Endodermal cell (in vitro differentiated cells): ENCODE measurements at places on chromosomes 3 and 15. TPM values are rescaled to one million over a fixed set of nuclear protein-coding genes. Genes with fewer than 3 reads are reported as not detected.

DNA sequence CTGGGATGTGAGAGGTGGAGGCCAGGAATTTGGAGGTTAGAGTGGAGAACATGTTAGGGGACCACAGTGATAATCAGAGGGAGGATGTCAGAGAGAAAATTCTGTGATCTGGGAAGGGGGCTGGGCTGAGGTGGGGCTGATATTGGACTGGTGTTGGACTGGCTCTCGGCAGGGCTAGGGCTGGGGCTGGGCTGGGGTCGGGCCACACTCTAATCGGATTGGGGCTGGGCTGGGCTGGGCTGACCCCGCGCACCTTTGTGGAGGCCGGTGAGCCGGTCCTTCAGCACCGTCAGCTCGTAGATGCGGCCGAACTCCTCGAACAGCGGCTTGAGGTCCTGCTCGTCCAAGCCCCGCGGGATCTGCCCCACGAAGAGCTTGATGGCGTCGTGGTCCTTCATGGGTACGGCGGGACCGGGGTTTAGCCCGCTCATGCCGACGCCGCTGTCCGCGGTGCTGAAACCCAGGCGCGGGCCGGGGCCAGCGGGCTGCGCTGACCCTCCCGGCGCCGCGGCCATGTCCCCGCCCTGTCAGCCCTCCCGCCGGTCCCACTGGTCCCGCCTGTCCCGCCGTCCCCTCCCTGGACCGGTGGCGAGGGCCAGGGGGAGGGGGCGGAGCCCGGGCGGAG lies 485 bp downstream of the CELF6 start:
- peak; percentile 96 for DNase-seq

- no peak for DNase-seq
These were observed 120.1 kb downstream of the VGLL4 start for GRCh38 chr3:11523572-11524101.

GRCh38 chr15:74265046-74265639 lies 29.0 kb downstream of the CCDC33 start:
- DNase-seq: peak; percentile 93

DNA sequence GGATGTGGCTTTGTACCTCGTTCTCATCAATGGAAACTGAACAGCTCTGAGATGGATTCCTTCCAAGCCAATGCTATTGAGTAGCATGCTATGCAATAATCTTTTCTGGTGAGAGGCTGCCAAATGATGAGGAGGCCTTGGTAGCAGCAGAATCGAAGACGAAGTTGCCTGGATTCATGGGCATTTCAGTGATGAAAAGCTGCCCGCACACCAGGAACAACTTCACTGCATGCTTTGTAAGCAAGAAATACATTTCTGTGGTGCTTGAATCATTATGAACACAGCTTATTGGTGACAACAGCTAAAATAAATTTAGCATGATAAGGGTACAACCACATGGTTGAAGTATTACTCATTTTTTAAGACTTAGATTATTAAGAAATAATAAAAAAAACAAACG lies 246.8 kb upstream of the ROBO1 start:
- DNase-seq: no peak

- no peak for DNase-seq
These were observed 55.6 kb downstream of the ATP11B start for GRCh38 chr3:182848906-182849305.

DNA sequence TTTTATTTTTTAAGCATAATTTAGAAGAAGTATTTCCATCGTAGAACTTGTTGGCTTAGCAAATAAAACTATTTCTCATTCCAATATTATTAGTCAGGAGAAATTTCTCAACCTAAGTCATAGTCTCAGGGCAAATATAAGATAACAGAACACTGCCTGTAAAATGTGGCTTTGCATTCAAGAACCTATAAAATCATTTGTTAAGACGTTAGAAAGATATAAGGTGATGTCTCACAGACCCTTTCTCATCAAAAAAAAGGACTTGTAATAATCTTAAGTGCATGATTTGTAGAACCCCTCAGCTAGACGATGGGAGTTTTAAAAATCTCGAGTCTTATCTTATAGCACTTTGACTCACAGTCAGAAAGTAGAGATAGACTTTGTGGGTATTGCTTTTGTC lies 314.7 kb upstream of the CFAP20DC start:
- no peak for DNase-seq

DNA sequence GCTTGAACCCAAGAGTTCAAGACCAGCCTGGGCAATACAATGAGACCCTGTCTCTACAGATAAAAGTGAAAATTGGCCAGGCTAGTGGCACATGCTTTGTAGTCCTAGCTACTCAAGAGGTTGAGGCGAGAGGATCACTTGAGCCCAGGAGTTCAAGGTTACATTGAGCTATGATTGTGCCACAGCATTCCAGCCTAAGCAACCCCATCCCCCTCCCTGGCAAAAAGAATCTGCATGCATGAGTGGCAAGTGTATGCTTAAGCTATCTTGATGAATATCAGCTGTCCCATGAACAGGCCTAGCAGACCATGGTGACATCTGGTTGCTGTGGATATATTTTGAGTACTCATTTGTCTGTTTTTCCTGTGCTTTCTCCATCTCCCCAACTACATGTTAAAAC lies 4.7 kb downstream of the ATRIP start:
- no peak for DNase-seq

GRCh38 chr3:8606701-8607231 lies 37.8 kb downstream of the SSUH2 start:
- peak; percentile 44 for DNase-seq

- DNase-seq: no peak
These were observed 81.8 kb downstream of the NR2F2 start for GRCh38 chr15:96412045-96412905.

DNA sequence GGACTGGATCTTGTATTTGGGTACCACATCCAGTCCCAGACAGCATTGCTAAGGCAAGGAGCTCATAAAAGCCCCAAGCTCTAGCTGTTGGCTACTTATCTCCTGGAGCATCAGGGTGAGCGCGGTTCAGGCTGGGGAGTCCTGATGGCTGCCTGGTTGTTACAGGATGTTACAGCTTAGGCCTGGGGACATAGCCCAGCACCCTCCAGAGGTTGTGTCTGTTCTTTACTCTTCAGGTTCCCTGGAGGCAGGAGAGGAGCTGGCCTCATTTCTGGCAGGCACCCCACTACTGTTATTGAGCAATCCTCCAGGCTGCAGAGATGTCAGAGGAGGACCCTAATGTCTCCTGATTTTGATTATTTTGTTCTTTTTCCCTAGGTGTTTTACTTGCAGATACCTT lies 26.6 kb downstream of the APBA2 start:
- DNase-seq: peak; percentile 42

DNA sequence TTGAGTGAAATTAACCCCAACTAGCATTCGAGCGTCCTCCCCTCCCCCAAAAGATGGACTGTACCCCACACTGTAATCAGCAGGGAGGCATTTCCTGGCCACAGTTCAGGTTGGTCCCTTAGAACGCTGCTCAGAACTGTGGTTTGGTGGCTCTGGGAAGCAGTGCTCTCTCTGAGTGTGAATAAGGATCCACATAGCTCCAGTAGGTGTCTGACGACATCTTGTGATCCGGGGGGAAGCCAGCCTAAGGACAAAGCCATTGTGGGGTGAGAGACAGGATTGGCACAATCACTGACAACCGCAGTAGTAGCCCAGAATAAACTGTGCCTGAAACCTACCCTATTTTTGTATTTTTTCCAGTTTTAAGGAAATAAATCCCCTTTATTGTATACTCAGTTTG lies 125.3 kb downstream of the IGF1R start:
- peak; percentile 65 for DNase-seq

DNA sequence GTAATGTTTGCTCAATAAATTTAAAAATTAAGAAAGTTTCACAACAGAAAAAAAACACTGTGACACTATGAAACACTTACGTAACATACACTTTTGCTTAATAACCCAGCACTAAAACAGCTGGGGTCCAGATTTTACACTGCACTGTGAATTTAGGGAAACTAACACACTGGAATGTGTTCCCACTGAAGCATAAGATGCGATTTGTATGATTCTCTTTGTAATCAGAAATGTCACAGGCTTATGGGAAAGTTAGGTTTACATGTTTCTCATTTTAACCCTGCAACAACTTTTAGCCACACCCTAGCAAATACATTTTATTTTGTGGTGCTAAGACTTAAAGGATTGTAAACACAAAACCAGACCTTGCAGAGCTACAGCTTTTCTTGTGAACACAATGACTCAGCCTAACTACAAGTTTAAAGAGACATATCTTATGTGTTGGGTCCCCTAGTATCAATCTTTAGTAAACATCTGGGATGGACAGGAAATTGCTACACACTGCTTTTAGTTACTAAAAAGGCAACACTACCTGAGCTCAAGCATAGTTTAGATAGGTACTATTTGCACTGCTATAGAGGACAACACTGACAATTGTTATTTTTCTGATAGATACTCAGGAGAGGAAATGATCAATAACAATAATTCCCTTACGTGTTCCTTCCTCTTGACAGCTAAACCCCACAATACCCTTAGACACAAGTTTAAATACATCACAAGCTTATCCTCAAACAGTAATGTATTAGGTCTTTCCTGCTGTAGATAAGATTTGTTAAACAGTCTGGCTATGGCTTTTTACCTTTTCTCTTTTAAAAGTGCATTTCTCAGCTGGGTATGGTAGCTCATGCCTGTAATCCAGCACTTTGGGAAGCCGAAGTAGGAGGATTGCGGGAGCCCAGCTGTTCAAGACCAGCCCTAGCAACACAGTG lies 3.8 kb downstream of the PLD1 start:
- no peak for DNase-seq

- no peak for DNase-seq
These were observed 281.7 kb downstream of the XXYLT1 start for GRCh38 chr3:194989241-194989640.

GRCh38 chr15:47756872-47757271 lies 39.6 kb downstream of the SEMA6D start:
- no peak for DNase-seq

GRCh38 chr15:71461748-71462147 lies 346.5 kb downstream of the THSD4 start:
- no peak for DNase-seq

- no peak for DNase-seq
These were observed 1.2 kb downstream of the ZNF35 start for GRCh38 chr3:44649709-44650108.

GRCh38 chr3:180180795-180181194 lies 144.1 kb upstream of the PEX5L start:
- no peak for DNase-seq

Gene UROC1
- total RNA-seq: not detected in 2 replicates

Gene CEMIP
- not detected in 3 replicates for total RNA-seq

Gene ZNF106
- 32.3 to 52.3 TPM (median 46.2 TPM) in 3 replicates for total RNA-seq

Gene ADAMTS17
- total RNA-seq: 0.82 to 1.9 TPM (median 1.1 TPM) in 3 replicates

Gene GPR149
- total RNA-seq: not detected in 2 replicates

Gene EBLN2
- 8.3 and 12.2 TPM in 2 replicates for total RNA-seq

Gene SCN10A
- not detected in 3 replicates for total RNA-seq

Gene PRR23B
- not detected in 2 replicates for total RNA-seq

Gene EAF2
- 3.4 to 4.6 TPM (median 4.6 TPM) in 3 replicates for total RNA-seq

Gene HEXA
- 99.2 to 119 TPM (median 104 TPM) in 3 replicates for total RNA-seq

Gene LTK
- 0.57 and 0.59 TPM in 2 replicates for total RNA-seq

Gene ALDH1A2
- 0.53 TPM in 1 of 3 replicates, not detected in the others for total RNA-seq

Gene TMEM108
- total RNA-seq: 7.9 to 8.8 TPM (median 7.9 TPM) in 3 replicates

Gene DGKG
- 0.61 to 1.8 TPM (median 1.2 TPM) in 3 replicates for total RNA-seq
